ENCODE measurements at places on chromosomes 5 and 9.

GRCh38 chr5:33299621-33300208, 141.1 kb upstream of the TARS1 start:
- DNase-seq: no peak

GRCh38 chr5:177300236-177300880, 3.2 kb downstream of the RAB24 start:
- DNase-seq: peak; percentile 61

- no peak for DNase-seq
Measured at GRCh38 chr5:132270706-132271105, 13.2 kb downstream of the PDLIM4 start.

DNA sequence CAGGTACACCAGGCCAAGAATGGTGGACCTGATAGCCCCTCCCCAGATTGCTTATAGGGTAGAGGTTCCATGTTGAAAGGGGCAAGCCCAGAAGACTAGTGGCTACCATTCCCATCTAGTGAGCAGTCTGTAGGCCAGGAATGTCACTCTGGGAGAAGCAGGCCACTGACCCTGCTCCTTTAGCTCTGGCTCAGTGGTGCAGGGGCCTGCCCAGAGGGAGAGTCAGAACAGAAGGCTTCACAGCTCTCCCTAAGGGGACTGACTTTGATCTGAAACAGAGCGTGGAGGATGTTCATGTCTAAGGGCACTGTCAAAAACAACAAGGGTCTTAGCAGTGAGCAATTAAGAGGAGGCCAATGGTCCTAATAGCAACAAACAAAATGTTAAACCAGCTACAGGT, 81.7 kb downstream of the ZNF354C start:
- DNase-seq: no peak

GRCh38 chr5:57878301-57878722, 395.7 kb upstream of the ACTBL2 start:
- no peak for DNase-seq

DNA sequence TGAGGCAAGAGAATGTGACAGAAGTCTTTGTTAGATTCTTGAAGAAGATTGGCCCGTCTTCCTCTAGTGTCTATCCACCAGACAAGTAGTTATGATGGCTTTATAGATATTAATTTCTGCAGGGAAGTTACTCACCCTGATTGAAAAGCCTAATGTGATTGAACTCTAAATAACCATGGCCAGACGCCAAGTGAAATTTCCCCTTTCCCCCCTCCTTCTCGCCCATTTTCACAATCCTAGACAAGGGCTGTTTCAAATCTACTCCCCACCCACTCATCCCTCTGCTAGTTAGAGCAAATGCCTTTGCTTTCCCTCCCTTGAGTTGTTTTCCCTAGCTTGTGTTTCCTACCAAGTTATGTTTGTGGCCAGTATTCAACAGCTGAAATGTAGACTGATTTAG, 182.5 kb downstream of the TMEM167A start:
- no peak for DNase-seq

- DNase-seq: no peak
Measured at GRCh38 chr9:89048616-89049015, 57.3 kb downstream of the S1PR3 start.

DNA sequence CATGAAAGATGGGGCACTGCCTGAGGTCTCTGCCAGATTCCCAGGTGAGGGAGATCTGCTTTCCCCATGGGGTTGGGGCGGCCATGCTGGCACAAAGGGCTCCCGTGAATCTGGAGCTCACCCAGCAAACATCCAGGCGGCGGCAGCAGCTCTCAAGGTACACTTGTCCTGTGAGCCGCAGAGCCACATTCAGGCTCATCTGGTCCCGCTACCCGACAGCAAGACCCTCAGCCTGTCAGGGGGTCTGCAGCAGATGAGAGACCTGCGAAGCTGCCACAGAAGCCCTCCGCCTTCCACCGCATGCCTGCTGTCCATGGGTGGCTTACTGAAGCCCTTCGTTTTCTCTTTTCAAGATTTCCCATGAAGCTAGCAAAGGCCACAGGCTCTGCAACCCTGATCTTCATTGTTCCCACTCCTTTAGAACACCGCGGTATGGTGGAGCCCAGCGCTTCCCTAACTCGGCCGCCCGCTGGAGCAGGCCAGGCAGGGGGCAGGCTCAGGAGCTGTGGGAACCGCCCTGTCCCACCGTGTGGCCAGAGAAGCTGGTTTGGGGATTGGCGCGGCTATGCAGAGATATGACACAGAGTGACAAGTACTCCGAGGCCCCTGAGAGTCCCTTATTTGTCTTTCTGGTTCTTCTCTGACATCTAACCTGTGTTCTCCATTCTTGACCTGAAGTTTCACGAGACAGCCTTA, 8.8 kb downstream of the LRRC14B start:
- no peak for DNase-seq

DNA sequence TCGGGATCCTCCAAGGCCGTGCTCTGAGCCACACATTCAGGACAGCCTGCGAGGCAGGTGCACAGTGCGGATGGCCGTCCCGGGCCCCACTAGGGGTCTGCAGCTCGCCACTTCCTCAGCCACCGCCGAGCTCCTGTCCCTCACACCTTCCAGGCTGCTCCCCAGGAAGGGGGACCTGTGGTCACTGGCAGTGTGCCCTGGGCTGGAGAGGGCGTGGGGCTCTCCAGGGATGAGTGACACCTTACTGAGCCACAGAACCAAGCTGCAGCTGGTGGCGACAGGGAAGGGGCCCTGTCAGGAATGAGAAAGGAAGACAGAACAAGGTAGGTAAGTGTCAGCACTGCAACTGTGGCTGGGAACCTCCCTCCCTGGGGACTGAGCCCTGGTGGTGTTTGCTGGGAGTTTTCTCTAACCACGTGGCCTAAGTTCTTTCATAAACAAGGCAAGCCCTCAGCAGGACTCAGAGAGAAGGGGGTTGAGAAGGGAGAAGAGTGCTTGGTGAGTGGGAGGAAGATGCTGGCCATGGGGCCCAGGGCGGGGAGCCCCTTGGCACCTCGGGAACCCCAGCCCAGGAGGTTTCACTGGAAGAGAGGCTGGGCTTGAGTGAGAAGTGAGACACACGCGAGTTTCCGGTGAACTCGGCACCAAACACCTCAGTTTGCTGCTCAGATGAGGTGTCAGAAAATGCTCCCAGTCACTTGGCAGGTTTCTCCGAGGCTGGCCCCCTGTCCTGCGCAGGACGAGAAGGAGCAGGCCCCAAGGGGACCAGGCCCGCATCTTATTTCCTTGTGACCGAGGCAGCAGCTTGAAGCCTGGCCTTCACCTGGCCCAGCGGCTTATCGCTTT, 5.2 kb downstream of the IL13 start:
- no peak for DNase-seq

- DNase-seq: no peak
Measured at GRCh38 chr5:134949316-134949715, 18.4 kb upstream of the CATSPER3 start.

- no peak for DNase-seq
Measured at GRCh38 chr5:169860585-169860984, 119.7 kb downstream of the INSYN2B start.

- DNase-seq: peak; percentile 24
Measured at GRCh38 chr9:79581794-79582193, 10.0 kb downstream of the TLE4 start.

DNA sequence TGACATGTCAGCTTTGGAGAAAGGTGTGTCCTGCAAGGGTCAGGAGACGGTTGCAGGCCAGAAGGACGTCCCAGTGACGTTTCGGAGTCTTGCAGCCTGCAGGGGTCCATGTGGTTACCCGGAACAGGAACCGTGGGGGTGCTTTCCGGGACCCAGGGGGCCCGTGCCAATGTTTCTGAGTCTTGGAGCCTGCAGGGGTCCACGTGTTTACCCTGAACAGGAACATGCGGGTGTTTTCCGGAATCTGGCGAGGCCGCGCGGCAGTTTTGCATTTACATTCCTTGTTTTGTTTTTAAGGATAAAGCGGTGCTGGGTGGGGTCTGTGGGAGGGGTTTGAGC, 30.6 kb downstream of the NKD2 start:
- DNase-seq: no peak

- DNase-seq: no peak
Measured at GRCh38 chr5:140214831-140215230, 39.8 kb downstream of the CYSTM1 start.

GRCh38 chr5:127187706-127188105, 102.9 kb upstream of the MEGF10 start:
- DNase-seq: no peak

- DNase-seq: no peak
Measured at GRCh38 chr9:76459694-76460635, 983 bp downstream of the GCNT1 start.

- no peak for DNase-seq
Measured at GRCh38 chr5:169809281-169809680, 171.0 kb downstream of the INSYN2B start.
